ENCODE measurements at places on chromosomes 4 and X.

DNA sequence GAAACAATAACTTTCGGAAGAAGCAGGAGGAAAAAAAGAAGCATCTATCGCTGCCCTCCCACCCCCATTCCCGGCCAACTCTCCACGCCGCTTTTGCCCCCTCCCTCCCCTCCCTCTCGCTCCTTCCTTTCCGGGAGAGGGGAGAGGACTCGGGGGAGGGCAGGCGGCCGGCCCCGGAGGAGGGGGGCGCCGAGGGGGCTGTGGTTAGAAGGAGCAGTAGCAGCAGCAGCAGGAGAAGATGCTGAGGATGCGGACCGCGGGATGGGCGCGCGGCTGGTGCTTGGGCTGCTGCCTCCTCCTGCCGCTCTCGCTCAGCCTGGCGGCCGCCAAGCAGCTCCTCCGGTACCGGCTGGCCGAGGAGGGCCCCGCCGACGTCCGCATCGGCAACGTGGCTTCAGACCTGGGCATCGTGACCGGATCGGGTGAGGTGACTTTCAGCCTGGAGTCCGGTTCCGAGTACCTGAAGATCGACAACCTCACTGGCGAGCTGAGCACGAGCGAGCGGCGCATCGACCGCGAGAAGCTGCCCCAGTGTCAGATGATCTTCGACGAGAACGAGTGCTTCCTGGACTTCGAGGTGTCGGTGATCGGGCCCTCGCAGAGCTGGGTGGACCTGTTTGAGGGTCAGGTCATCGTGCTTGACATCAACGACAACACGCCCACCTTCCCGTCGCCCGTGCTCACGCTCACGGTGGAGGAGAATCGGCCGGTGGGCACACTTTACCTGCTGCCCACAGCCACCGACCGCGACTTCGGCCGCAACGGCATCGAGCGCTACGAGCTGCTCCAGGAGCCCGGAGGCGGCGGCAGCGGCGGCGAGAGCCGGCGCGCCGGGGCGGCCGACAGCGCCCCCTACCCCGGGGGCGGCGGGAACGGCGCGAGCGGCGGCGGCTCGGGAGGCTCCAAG, 1.3 kb downstream of the PCDH7 start:
- DNase-seq = no peak

- no peak for DNase-seq
Measured at GRCh38 chr4:8351931-8352367, 82.4 kb downstream of the HTRA3 start.

DNA sequence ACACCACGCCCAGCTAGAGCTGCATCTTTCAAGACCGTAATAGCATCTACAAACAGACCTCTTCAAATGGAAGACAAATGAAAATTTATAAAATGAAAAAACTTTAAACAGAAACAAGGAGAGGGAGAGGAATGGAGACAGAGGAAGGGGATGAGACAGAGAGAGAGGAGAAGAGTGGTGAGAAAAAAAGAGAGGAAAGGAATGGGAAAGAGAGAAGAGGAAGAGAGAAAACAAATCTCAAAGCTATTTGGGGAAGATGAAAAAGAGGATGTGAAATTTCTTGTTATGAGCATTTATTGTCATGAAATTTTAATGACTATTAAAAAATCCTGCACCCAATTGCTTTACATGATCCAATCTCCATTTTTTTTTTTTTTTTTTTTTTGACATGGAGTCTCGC, 726.9 kb downstream of the GRID2 start:
- DNase-seq = no peak

- DNase-seq = no peak
Measured at GRCh38 chr4:66568431-66568830, 898.1 kb upstream of the EPHA5 start.

DNA sequence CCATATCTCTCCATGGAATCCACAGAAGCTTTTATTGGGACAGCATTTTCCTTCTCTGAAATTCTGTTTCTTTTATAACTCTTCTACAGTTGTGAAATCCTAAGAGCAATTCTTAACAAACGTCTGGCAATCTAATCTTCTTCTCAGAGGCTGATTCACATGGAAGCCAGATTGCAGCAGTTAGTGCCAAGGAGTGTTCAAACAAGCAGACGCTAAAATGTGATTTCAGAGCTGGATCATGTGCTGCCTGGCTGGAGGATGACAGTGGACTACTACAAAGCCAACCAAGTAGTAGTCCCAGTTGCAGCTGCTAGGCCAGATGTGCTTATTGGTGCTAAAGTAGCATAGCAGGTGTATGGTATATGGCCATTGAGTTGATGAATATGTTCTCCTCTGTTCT, 27.7 kb upstream of the GLRB start:
- DNase-seq = no peak

- DNase-seq = no peak
Measured at GRCh38 chr4:145814246-145814645, 124.4 kb downstream of the ZNF827 start.

DNA sequence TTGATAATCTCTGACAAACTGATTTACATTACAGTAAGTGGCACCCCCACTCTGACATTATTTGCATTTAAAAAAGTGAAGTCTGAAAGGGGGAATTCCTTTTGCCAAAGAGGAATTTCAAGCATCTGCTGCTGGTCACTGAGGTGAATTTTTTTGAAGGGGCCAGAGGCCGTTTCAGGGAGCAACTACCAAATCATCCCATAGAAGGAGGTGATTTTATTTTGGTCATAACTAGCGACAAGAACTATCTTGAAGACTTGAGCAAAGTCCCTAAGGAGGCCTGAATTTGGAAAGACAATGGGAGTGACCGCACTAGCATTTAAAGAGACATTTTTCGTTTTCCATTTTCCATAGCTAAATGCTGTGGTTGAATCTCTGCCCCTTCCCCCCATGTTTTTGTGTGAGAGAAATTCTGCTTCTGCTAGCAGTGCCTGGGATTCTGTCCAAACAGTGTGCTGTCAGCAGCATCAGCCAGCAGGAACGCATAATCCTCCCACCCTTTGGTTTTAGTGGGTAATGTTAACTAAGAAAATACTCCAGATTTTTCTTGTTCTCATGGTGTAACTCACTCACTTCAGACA, 110.1 kb upstream of the MED14 start:
- DNase-seq = no peak

All from effector CD8-positive, alpha-beta T cell (primary cell).